Stimulated activated CD4-positive, alpha-beta T cell treated with anti-CD3 and anti-CD28 coated beads, Interleukin-4, amount 100 ng/mL, for 1 hour (primary cell): ENCODE measurements at places on chromosomes 5 and 9.

DNA sequence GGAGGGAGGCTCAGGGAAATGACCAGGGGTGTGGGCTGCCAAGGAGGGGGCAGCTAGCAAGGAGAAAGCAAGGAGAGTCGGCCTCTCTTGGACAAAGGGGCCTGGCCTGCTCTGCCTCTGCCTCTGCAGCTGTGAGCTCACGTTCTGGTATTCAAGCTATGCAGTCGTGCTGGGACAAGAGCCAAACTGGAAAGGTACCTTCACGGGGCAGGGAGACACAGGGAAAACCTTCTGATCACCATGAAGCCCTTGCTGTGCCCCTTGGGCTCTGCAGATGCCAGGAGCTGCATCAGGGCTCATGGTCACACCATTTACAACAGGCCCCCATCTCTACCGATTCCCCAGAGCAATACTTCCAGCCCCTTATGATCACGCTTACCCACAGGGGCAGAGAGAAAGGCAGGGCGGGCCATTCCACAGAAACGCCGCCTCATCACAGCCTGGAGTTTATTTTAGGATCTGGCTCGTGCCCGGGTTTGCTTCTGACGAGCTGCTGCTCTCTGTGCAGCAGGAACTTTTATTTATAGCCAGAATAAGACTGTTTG, 63.2 kb downstream of the PRRT1B start:
- no peak for DNase-seq

- DNase-seq: peak; percentile 40
These were observed 54.4 kb downstream of the GNAQ start for GRCh38 chr9:77977210-77977611.

- DNase-seq: no peak
These were observed 153.1 kb upstream of the KLF9 start for GRCh38 chr9:70567511-70567910.

DNA sequence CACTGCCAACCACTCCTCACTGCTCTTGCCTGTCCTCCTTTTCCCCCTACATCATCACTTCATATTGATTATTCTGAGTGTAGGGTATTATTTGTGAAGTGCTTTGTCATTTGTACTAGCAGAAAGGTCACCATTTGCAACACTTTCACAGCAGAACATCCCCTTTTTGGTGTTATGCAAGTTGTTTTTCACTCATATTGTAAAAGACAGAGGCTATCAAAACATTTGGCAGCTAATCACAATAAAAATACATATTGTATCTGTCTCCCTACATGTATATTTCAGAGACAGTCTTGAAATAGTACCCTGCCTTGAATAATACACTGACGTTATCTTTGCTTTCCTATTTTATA, 82.3 kb downstream of the ANXA1 start:
- DNase-seq: no peak

GRCh38 chr9:107342476-107343161, 59.5 kb downstream of the RAD23B start:
- no peak for DNase-seq

GRCh38 chr9:32424616-32425015, 40.2 kb downstream of the ACO1 start:
- no peak for DNase-seq

GRCh38 chr9:127898433-127899127, 823 bp downstream of the ST6GALNAC6 start:
- DNase-seq: peak; percentile 22

DNA sequence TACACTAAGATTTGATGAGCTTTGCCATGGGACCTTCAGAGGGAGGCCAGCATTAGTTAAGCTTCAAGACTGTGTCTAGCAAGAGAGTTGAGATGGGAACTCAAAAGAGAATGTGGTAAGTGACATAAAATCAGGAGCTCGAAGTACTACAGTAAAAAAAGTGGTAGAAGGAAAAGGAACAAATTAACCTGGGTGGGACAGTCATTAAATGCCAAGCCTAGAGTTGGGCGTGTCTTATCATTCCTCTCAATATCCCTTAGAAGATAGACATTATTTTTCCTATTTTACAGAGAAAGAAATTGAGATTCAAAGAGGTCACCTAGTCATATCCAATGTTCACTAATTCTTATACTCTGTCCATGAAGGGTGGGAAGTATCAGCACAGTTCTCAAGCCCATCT, 3.3 kb upstream of the TXN start:
- DNase-seq: no peak

DNA sequence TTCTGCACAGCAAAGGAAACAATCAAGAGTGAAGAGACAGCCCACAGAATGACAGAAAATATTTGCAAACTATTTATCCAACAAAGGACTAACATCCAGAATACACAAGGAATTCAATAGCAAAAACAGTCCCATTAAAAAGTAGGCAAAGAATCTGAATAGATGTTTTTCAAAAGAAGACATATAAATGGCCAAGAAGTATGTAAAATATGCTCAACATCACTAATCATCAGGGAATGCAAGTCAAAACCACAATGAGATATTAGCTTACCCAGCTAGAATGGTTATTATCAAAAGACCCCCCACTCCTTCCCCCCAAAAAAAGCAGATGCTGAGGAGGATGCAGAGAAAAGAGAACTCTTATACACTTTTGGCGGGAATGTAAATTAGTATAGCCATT, 13.4 kb upstream of the OR13C8 start:
- no peak for DNase-seq

- no peak for DNase-seq
These were observed 38.5 kb upstream of the SLC44A1 start for GRCh38 chr9:105205787-105206495.

DNA sequence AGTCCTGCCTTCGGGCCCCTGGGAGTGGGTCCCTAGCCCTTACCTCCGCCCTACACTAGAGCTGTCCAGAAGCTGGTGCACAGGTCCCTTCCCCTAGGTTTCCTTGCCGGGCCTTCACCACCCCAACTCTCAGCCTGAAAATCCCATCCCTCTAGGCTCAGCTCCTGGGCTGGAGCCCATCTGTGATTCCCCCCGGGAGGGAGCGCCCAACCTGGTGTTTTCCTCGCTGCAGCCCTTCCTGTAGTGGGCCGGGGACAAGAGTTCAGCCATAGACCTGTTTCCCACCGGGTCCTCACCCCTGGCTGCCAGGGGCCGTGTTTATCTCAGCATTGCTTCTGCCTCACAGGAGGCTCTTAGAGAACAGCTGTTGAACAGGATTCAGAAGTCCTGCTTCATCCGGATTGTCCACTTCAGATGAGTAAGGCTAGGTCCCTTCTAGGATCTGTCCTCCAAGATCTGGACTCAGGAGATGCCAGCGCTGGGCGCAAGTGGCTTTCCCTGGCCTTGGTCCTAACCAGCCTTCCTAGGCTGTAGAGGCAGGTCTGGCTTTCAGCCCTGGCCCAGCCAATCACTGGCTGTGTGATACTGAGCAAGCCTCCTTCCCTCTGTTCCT, 965 bp downstream of the GLIPR2 start:
- no peak for DNase-seq

DNA sequence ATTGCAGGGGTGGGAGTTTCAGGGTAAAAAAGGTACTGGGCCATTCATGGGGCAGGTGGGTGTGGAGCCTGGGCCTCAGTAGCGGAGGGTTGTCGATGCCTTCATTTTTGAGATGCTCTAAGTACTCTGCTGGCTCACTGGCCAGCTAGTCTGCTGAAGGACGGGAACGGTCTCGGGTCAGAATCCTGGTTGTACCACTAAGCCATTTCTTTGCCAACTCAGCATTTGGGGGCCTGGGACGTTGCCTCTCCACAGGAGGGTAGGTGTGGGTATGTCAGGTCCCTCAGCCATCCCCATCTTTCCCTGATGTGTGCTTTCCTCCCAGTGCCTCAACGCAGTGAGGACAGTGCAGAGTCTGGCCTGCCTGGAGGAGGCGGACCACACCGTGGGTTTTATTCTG, 25.1 kb downstream of the SH3GLB2 start:
- no peak for DNase-seq

- DNase-seq: no peak
These were observed 93.2 kb upstream of the ADAMTS2 start for GRCh38 chr5:179438461-179438860.

GRCh38 chr9:37574241-37574721, 1.9 kb downstream of the FBXO10 start:
- no peak for DNase-seq

DNA sequence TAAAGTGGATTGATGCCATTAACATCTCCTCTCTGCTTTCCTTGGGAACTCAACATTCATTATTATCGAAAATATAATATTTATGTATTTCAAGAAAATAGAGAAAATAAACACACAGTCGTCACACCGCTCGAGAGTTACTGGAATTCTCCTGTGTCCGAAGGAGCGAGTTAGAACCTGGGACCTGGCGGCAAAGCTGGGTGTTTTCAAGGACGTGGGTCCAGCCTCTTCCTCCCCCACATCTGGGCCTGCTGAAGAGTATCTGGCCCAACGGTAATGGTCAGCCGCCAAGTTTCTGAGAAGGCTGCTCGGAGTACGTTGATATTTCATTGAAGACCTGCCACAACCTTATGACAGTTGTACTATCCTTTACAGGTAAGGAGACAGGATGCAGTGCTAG, 47.9 kb downstream of the IRX2 start:
- no peak for DNase-seq

- no peak for DNase-seq
These were observed 15.7 kb downstream of the IRGM start for GRCh38 chr5:150862070-150862469.

DNA sequence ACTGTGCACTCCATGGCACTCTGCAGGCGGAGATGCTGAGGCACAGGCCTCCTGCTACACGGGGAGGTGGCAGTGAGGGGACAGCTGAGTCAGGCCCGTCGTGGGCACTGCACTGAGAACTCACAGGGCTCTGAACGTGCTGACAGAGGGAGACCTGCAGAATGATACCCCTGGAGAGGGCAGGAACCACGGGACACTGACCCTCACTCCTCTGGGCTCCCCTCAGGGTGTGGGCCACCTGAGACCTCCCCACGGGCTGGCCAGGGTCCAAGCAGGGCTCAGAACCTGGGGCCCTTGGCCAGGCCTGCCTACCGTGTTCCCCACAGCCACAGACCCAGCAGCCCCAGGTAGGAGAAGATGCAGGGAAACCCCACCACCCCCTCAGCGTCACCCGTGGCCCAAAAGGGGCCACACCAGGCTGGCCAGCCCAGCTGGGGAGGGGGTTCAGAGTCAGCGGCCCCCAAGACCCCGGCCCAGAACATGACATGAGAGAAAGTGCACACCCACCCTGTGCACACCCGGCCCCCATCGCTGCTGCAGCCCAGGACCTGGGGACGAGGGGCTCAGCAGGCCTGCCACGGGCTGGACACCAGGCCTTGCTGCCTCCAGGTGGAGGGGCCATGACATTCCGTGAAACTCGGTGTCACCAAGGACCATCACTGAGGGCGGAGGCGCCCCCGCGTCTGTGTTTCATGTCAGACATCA, 30.9 kb downstream of the GLT6D1 start:
- no peak for DNase-seq

DNA sequence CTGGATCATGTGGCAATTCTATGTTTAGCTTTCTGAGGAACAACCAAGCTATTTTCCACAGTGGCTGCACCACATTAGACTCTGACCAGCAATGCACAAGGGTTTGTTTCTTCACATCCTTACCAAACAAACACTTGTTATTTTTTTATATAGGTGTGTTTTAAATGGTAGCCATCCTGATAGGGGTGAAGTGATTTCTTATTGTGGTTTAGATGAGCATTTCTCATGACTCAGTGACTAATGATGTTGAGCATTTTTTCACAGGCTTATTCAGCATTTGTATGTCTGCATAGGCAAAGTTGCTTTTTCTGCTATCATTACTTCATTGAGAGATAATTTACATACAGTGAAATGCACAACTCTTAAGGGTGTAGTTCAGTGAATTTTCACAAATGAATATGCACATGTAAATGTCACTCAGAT, 36.0 kb downstream of the ANKRD33B start:
- no peak for DNase-seq

DNA sequence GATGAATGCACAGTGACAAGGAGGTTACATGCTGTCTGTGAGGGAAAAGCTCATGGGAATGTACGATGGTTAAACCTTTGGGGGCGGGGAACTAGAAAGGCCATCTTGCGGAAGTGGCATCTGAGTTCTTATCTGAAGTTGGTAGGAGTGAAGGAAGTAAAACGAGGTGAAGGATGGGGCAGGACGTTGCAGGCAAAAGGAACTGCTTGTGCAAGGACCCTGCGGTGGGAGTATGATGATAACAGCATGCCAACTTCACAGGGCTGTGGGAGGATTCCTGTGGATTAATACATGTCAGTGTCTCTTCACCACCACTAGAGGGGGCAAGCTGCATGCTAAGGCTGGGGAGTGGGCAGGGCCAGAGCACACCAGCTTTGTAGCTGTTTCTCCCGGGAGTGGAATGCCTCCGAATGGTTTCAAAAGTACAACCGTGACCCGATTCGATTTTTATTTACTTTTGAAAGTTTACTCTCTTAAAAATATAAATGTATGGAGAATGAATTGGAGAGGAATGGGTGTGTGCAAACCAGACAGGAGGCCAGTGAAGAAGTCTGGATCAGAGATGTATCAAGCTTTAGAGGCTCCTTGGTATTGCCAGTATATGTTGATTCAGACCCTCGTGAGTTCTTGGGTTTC, 62.5 kb downstream of the CYFIP2 start:
- DNase-seq: peak; percentile 52

DNA sequence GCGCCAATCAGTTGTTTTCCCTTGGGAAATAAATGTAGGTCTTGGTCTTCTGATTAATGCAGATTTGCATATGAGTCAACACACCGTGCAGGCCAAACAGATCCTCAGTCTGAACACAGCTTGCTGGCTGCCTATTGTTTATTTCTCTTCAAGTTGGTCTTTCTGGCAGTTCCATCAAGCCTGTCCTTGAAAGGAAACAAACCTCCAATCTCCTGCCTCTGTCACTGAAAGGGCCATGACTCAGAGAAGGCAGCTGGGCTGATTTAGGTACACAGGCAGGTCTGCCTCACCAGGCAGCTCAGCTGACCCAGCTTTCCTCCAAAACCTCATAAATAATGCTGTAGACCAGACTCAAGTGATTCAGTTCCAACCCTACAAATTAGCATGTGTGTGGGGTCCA, 175.9 kb downstream of the MAN2A1 start:
- DNase-seq: no peak

DNA sequence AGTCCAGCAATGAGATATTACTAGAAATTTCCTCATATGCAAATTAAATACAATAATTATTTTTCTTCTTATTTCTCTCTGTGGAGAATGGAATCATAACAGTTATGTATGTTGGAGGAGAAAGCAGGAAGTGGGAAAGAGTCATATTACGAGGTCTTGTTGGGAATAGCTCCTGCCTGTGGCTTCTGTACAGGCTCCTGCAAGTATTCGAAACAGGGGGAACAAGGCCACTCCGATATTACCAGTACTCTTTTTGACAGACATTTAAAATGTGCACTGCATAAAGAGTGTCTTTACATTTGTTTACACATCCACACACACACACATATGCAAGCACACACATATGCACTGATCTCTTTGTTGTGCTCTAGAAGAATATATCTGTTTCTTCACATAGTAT, 812.0 kb upstream of the ZNF608 start:
- no peak for DNase-seq
